ENCODE measurements at places on chromosomes 6 and 20.

GRCh38 chr6:137707038-137707589 is 159.9 kb upstream of the TNFAIP3 start:
- no peak for DNase-seq

DNA sequence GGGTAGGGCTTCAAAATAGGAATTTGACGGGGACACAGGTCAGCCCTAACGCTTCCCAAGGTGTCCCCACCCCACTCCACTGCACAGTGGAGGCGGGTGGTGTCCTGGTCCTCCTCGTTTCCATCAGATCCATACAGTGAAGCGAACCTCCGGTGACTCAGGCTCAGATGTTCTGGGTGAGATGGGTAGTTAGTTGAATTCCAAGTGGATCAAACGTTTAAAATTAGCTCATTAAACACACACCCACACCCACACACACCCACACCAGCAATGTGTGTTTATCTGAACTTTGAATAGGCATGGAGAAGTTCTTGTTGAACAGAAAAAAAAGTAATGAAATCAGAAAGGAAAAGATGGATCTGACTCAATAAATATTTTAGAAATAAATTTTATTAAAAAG is 58.9 kb downstream of the CDH4 start:
- no peak for DNase-seq

DNA sequence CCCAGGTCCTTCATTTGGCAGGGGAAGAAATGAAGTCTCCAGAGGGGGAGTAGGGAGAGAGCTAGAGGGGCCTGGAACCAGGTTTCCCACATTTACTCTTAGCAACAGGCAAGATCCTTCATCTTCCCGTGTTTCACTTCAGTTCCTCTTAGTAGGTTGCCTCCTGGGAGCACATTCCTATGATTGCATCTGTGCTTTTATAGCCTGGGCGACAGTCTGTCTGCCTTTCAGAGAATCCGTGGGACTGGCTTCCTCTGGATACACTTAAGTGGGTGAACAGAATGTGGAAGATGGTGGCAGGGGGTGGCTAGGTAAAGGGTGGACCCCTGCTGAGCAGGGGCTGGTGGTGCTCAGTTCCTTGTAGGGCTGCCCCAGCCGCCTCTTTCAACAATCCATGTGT is 33.4 kb downstream of the STK35 start:
- no peak for DNase-seq

DNA sequence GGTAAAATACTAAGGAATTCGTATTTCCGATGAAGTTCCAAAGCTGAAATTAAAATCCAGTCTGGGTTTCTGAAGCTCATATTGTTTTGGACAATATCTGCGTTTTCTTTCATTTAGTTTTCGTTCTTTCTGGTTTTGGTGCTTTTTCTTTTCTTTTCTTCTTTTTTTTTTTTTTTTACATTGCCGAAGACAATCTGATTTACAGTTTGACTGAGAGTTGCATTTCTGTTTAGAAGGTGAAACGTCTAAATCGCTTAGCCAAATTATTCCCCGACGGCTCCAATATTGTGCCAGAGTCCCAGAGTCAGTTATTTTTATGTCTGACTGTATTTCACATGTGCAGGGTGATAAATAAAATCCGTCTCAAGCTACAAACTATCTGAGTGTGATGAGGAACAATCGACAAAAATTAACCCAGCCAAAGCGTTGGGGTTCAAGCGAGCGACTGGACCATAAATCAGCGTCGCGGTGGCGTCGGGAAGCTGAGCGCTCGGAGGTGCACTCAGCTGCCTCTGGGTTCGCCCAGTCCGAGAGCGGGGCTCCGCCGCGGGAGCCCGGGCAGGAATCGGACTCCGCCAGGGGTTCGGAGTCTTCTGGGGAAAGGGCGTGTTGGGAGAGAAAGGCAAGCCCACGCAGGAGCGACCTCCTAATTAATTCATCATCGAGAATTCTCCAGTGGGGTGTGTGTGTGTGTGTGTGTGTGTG is 8.2 kb upstream of the TBX18 start:
- peak; percentile 50 for DNase-seq

DNA sequence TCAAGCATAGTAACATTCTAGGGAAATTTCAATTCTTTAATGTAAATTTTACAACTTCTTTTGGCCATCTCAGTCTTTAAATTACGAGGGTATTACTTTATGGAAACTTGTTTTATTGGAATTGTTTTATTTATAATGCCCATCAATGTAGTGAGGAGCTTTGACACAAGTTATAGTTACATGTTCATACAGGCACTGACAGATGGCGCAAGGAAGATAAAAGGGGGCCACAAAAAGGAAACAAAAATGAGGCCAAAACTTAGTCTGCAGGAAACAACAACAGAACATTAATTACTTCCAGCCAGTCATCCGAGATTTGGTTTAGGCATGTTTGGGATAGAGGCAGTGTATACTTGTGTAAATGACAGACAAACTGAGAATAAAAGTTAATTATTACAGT is 18.3 kb downstream of the SESN1 start:
- DNase-seq, result no peak

DNA sequence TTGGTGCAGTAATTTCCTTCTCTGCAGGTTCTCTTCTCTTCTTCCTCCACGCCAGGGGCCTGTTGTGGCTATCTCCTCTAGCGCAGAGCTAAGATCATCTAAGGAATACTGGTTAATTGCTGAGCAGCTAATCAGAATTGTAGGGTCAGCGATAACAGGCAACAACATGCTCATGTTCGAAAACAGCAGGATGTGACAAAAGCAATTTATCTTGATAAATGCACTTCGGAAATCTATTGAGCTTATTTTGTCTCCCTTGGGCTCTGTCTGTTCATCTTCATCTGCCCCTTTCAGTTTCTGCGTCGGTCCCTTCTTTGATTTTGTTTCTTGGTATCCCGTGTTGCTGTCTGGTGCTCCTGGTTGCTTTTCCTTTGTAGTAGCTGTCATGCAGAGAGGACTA is 67.3 kb upstream of the MAP3K7 start:
- no peak for DNase-seq

DNA sequence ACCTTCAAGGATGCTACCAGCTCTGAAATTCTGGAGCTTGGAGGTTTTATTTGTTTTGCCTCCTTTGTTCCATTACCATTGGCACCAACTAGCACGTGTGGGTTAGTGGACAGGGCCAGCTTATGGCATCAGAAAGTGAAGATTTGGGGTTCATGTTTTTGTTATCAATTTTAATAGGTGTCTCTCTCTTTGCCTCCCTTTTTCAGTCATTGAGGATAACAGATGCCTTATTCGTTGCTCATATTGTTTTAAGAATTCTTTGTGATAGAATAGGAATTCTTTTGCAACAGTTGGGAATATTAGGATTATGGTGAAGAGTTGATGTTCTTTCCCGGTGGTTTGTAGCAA is 22.9 kb downstream of the TMC2 start:
- DNase-seq, result no peak

DNA sequence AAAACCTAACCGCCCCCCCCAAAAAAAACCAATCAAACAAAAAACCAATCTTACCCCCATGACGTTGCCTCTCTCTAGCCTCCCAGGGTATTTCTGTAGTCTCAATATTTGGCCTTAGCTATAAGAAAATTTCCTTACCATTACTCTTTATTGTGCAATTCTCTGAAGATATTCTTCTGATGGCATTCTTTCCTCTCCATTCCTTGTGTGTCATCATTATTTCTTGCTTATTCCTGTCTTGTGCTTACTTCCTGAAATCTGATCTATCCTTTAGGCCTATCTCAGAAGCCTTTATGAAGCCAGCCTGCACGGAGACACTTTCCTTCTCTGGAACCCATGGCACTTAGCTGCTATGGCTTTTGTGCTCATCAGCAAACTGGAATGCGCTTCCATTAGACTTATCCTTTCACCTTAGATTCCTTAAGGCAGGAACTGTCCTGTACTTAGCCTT is 65.9 kb upstream of the DDR1 start:
- no peak for DNase-seq

DNA sequence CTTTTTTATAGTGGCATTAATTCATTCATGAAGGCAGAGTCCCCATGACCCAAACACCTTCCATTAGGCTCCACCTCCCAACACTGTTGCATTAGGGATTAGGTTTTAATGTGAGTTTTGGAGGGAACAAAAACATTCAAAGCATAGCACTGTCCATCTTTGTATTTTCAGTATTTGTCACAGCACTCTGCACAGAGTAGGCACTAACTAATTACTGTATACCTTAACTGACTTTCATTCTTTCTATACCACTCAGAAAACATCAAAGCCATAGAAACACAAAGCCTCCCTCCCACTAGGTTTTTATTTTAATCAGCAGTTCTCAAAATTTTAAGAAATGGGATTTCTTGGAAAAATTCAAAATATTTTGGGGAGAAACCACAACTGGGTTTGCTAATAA is 21.8 kb upstream of the AHI1 start:
- DNase-seq, result no peak

GRCh38 chr6:91142154-91142553 is 555.3 kb upstream of the MAP3K7 start:
- DNase-seq, result no peak

GRCh38 chr20:57717797-57718196 is 8.0 kb upstream of the PMEPA1 start:
- no peak for DNase-seq
